Calu3 (cell line): ENCODE measurements at places on chromosomes 6 and 20. TPM values are rescaled to one million over a fixed set of nuclear protein-coding genes. Genes with fewer than 3 reads are reported as not detected.

- no peak overlapping the region for H3K27ac ChIP-seq
- H3K36me3 ChIP-seq: no peaks in the 10 kb centered on the region
- no peak overlapping the region for H3K4me3 ChIP-seq
- H3K4me1 ChIP-seq: peaks cover 8% of the 10 kb centered on the region
- peak; percentile 43 for DNase-seq
- peaks cover 71% of the 10 kb centered on the region for H3K27me3 ChIP-seq
Measured at GRCh38 chr6:31474871-31475286, 23.1 kb upstream of the MICB start.

DNA sequence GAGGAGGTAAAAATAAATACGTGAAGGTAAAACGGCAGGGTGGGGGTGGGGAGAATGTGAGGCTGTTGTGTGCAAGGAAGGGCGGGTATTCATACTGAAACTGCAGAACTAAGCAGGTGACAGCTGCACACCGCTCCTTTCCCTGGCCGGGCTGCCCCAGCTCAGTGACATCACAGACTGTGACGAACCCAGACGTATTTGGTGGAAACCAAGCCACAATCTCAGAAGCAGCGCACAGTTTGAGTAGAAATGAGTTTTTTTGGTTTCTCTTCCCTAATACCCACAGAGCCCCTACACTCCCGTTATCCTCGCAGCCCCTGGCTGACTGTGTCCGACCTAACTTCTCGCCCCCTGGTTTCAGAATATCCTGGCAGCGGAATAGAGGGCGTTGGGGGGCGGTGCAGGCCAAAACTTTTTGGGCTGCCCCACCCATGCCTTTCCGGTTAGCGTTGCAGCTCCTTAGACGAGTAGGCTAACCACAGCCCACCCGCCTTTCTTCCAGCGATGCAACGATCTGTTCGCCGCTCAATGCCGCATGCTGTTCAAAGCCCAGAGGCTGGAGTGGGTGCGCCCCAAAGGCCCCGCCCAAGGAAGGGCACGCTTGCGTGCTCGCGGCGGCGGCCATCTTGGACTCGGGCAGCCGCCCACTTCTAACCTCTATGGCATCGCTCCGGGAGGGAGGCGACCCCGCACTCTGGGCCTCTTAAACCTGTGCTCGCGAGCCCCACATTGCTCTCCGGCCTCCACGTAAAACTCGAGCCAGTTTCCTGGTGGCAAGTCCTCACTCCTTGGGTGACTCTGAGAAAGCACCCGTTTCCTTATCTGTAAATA is 9.1 kb downstream of the BAK1 start:
- peaks cover 14% of the 10 kb centered on the region for H3K27me3 ChIP-seq
- H3K4me3 ChIP-seq: peak overlapping the region; percentile 87
- peak; percentile 89 for DNase-seq
- H3K4me1 ChIP-seq: peaks cover 9% of the 10 kb centered on the region

GRCh38 chr6:137856138-137856898 is 10.7 kb upstream of the TNFAIP3 start:
- no peak overlapping the region for H3K4me3 ChIP-seq
- no peaks in the 10 kb centered on the region for H3K27me3 ChIP-seq
- H3K27ac ChIP-seq: no peak overlapping the region
- no peaks in the 10 kb centered on the region for H3K36me3 ChIP-seq

- no peaks in the 10 kb centered on the region for H3K4me1 ChIP-seq
- no peak overlapping the region for H3K4me3 ChIP-seq
- no peak for DNase-seq
- no peaks in the 10 kb centered on the region for H3K27me3 ChIP-seq
- H3K27ac ChIP-seq: no peak overlapping the region
Measured at GRCh38 chr6:35663447-35664235, 25.1 kb downstream of the FKBP5 start.

DNA sequence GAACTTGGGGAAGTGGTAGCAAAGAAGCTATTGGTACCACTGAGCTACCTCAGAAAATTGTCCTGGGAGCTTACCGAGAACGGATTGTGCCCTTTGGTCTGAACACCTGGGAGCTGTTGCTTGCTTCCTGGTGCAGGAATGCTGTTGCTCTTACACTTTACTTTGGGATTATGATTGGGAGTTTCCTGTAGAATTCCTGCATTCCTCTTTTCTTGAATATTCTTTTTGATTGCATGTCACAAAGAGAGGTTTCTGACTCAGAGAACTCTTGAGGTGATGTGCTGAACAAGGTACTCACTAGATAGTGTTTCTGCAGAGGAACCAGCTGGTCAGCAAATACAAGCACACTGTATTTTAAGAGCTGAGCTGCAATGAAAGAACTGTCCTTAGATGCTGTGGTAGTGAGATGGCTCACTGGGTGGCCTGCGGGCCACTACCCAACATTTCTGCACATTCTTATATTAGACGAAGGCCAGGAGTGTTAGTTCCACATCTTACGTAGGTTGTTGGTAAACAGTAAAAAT is 35.0 kb downstream of the LRRC1 start:
- no peak for DNase-seq
- no peaks in the 10 kb centered on the region for H3K36me3 ChIP-seq
- H3K27ac ChIP-seq: peak overlapping the region; percentile 7
- peaks cover 78% of the 10 kb centered on the region for H3K4me1 ChIP-seq
- peak overlapping the region; percentile 4 for H3K4me3 ChIP-seq

The BPI gene
- total RNA-seq: not detected in 2 replicates

The HLA-DQA1 gene
- 6.9 and 12.9 TPM in 2 replicates for total RNA-seq

GRCh38 chr6:98823428-98824161 is 10.8 kb upstream of the POU3F2 start:
- H3K4me1 ChIP-seq: no peaks in the 10 kb centered on the region
- peaks cover 85% of the 10 kb centered on the region for H3K27me3 ChIP-seq
- no peak for DNase-seq
- H3K4me3 ChIP-seq: peak overlapping the region; percentile 25
- no peak overlapping the region for H3K27ac ChIP-seq

The PHACTR2 gene
- total RNA-seq: 19.5 and 20.7 TPM in 2 replicates

The SCRT2 gene
- total RNA-seq: not detected in 2 replicates

DNA sequence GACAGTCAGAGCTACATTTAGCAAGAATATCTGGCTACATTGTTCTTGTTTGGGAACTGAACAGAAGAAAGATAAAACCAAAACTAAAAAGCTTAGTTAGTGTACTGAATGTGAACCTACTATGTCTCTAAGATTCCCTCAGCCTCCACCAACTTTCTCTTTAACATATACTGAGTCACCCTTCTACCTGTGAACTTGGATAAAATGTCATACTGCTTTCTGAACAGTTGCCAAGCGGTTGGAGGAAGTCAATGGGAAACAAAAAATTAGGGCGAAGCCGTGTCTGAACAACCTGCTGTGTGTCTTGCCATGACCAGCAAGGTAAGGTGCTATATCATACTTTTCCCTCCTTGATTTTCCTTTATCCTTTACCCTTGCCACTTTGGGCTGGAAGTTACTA is 243.5 kb downstream of the BTBD9 start:
- no peaks in the 10 kb centered on the region for H3K4me1 ChIP-seq
- no peak overlapping the region for H3K4me3 ChIP-seq
- H3K36me3 ChIP-seq: no peaks in the 10 kb centered on the region
- peak; percentile 29 for DNase-seq
- H3K27me3 ChIP-seq: no peaks in the 10 kb centered on the region
- no peak overlapping the region for H3K27ac ChIP-seq

DNA sequence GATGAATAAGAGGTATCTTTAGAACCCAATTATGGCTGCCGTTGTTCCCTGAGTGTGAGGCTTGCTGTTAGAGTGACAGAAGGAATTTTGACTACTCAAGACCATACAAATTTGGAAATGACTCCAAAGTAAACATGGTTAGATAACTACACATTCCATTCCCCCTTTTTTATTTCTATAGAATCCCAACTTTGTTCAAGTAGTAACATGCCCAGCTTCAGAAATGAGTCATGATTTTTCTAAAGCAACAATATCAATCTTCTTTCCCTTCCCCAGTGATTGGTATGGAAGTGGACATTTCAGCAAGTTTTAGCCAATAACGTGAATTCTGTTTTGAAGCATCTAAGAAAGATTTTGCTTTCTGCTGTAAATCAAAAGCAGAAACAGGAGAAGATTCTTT is 37.8 kb downstream of the HCRTR2 start:
- no peaks in the 10 kb centered on the region for H3K36me3 ChIP-seq
- H3K27me3 ChIP-seq: no peaks in the 10 kb centered on the region
- H3K27ac ChIP-seq: no peak overlapping the region
- H3K4me1 ChIP-seq: no peaks in the 10 kb centered on the region

DNA sequence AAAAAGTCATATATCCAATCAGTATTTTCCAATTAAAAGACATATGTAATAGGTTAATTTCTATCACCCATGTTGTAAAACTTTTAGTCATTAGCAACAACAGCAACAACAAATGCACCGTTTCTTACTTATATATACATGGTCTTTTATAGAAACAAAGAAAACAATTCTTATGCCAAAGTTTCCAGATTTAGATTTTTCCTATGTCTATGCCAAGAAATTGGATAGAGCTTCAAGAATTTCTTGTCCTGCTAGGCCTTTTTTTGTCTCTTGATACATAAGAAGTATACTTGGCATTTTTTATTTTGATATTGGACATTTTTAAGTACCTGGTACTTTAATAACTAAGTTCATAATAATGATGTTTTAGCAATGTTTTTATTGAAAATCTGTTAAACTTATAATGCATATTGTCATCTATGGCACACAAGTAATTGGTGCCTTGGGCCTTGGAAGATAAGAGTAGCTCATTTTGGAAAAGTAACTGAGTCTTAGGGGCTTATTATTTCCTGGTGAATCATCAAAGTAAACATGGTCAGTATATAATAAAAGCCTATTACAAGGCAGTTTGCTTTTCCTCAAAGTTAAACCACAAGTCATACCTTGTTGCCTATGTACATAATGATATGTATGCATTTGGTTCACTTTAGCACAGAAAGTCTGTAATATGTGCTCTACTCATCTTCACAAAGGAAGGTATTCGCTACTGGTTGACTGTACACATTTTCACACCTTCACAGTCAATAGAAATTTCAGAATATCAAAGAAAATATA is 10.1 kb upstream of the FRK start:
- no peaks in the 10 kb centered on the region for H3K36me3 ChIP-seq
- no peak for DNase-seq
- peaks cover 32% of the 10 kb centered on the region for H3K4me1 ChIP-seq
- H3K27me3 ChIP-seq: no peaks in the 10 kb centered on the region
- no peak overlapping the region for H3K4me3 ChIP-seq

DNA sequence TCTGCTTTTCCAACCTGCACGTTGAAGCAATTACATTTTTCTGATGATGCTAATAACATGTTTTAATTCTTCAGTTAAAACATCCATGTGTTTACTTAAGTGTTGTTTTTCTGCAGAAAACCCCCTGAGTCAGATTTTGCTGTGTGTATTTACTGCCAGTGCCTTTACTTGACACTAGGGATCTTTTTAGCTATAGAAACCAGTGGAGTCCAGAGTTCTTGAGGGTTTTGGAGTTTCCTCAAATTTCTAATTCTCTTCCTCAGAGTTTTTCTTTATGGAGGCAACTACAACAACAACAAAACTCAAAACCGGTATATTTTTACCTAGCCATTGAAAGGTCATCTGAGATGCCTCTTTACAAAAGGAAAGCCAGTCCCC is 168.4 kb downstream of the JARID2 start:
- no peak overlapping the region for H3K4me3 ChIP-seq
- no peak overlapping the region for H3K27ac ChIP-seq
- no peak for DNase-seq
- H3K4me1 ChIP-seq: no peaks in the 10 kb centered on the region
- H3K27me3 ChIP-seq: no peaks in the 10 kb centered on the region

The ZKSCAN8 gene
- 23.2 and 27.5 TPM in 2 replicates for total RNA-seq

The FKBP1C gene
- total RNA-seq: 0.35 and 0.86 TPM in 2 replicates

GRCh38 chr6:145891565-145891964 is 72.6 kb downstream of the SHPRH start:
- H3K4me3 ChIP-seq: no peak overlapping the region
- H3K27me3 ChIP-seq: no peaks in the 10 kb centered on the region
- DNase-seq: no peak
- no peak overlapping the region for H3K27ac ChIP-seq
- H3K36me3 ChIP-seq: peaks cover 8% of the 10 kb centered on the region

The RCAN2 gene
- total RNA-seq: 2.2 and 3.7 TPM in 2 replicates

DNA sequence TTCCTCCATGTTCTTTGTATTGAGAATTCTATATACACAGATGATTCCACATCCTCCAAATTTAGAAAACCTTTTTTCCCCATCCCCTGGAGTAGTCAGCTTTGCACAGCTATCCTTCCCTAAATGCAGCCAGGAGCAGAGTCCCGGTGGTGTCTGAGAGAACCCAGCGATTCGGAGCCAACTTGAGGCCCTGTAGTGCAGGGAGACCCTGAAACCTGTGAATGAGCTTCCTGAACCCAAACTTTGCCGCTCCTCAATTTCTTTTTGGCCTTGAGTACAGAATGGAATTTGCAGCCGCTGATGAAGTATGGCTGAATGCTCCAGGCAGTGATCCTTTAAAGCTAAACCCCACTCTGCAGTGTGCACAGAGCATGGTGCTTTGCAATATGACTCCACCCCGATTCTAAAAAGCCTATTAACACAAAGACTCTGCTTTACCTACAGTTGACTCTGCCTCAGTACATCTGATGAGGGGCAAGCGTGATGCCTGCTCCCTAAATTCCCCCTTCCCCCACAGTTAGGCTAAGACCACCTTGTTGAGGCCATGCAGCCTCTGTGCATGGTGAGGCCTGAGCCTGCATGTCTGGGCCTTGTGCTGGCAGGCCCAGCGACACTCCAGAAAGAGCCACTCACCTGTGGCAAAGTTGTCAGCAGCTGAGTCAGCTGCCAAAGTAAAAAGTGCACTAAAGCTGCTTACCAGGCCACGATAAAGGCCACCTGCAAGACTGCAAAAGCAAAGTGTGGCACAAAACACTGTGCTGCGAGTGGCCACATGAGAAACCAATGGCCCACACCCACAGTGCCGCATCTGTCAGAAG is 82.1 kb downstream of the PLEKHG1 start:
- H3K27me3 ChIP-seq: no peaks in the 10 kb centered on the region
- H3K36me3 ChIP-seq: no peaks in the 10 kb centered on the region
- no peak overlapping the region for H3K27ac ChIP-seq
- H3K4me1 ChIP-seq: no peaks in the 10 kb centered on the region
- H3K4me3 ChIP-seq: no peak overlapping the region
- no peak for DNase-seq

- no peak for DNase-seq
- H3K4me3 ChIP-seq: no peak overlapping the region
- H3K36me3 ChIP-seq: no peaks in the 10 kb centered on the region
- no peak overlapping the region for H3K27ac ChIP-seq
- no peaks in the 10 kb centered on the region for H3K4me1 ChIP-seq
Measured at GRCh38 chr6:94683409-94683808, 893.9 kb upstream of the MANEA start.

DNA sequence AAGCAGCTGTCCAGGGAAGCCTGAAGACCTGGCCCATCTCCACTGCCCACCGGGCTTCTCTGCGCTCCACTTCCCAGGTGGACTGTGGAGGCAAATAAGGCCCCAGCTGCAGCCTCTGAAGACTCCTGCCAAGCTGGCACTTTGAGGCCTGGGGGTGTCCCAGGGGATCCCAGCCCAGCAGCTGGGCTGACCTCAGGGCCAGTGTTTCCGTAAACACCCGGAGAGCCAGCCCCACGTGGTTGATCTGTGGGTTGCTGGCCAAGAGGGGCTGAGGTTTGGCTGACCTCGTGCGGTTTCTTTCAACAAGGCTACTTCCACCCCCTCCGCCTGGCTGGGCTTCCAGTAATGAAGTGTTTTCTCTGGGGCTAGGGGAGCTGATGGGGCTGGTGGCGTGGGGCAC is 12.4 kb upstream of the CCN5 start:
- H3K27me3 ChIP-seq: no peaks in the 10 kb centered on the region
- H3K36me3 ChIP-seq: no peaks in the 10 kb centered on the region
- DNase-seq: no peak
- no peak overlapping the region for H3K4me3 ChIP-seq
- H3K4me1 ChIP-seq: peaks cover 10% of the 10 kb centered on the region
